ENCODE measurements at places on chromosomes 5 and 9. TPM values are rescaled to one million over a fixed set of nuclear protein-coding genes. Genes with fewer than 3 reads are reported as not detected.

DNA sequence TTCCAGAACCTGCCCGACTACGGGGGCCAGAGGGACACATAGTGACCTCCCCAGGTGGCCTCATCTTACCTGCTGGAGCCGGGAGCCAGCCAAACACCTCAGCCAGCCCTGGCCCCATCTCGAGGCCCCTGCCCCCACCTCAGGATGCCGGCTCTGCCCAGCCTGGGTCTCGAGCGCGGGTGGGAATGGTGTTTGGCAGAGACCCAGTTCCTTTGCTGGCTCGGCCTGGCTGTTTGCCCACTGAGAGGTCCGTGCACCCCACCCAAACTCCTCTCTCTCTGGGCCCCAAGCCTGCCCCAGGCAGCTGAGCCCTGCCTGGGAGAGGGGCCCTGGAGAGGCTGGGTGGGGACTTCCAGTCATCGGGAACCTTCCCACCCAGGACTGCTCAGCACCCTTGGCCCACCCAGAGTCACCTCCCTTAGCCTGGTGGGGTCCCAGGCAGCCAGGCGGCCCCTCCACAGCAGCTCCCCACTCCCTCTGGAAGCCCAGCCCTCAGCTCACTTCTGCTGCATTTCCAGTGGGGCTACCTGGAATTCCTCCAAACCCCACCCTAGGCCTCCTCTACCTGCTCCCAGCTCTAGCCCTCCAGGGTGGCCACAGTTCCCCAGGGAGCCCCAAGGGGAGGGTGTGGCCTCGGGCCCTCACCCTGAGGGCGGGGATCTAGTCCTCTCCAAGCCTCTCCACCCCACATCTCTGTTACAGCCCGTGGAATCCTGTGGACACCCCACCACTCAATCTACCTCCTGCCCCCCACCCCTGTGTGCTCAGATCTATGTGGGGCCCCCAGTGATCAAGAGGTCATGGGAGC lies 42.4 kb upstream of the UBAC1 start:
- DNase-seq = no peak

DNA sequence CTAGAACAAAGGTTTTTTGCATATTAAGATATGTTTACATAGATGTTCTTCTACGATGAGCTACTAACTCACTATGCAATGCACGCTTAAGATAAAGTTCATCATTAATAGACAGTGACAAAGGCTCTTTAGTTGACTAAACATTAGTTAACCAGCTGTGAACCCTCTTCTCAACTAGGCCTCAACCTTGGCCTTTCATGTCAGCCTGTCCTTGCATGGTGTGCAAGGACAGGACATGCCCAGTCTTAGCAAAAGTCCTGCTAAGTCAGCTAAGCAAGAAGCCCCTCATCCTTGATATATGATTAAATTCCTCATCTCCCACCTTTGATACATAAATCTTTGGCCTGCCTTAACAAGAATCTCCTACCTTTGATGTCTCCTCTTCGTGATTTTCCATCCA lies 50.9 kb downstream of the PLPP1 start:
- no peak for DNase-seq

DNA sequence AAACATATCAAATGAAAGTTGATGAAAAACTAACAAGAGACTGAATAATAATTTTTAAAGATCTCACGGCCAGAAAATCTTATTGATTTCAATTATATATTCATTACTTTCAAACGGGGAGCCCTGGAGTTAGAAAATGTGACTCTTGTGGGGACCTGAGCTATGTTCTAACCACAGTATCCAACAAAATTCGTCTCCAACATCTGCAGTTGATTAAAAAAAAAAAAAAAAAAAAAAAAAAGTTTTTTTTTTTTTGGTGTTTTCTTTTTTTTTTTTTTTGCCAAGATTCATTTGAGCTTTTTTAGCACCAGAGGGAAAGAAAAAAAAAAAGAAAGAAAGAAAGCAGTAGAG lies 144.3 kb upstream of the PIK3R1 start:
- no peak for DNase-seq

- DNase-seq = no peak
These were observed 160.6 kb upstream of the SHB start for GRCh38 chr9:38229504-38230155.

Gene MED7
- total RNA-seq = 13.1 TPM
